ENCODE measurements at places on chromosomes 11 and 22.
A peak's percentile ranks its signal among the peaks of the same experiment; 100 is the strongest.

GRCh38 chr11:31872076-31872443 lies 60.9 kb upstream of the PAX6 start:
- DNase-seq = no peak

GRCh38 chr22:46969961-46970360 lies 207.5 kb downstream of the TBC1D22A start:
- no peak for DNase-seq

GRCh38 chr11:78313181-78313795 lies 104.3 kb downstream of the GAB2 start:
- DNase-seq = peak; percentile 44

- DNase-seq = no peak
Measured at GRCh38 chr22:26330971-26331625, 98.0 kb upstream of the ASPHD2 start.

- DNase-seq = no peak
Measured at GRCh38 chr22:20490941-20491307, 4.7 kb downstream of the KLHL22 start.

DNA sequence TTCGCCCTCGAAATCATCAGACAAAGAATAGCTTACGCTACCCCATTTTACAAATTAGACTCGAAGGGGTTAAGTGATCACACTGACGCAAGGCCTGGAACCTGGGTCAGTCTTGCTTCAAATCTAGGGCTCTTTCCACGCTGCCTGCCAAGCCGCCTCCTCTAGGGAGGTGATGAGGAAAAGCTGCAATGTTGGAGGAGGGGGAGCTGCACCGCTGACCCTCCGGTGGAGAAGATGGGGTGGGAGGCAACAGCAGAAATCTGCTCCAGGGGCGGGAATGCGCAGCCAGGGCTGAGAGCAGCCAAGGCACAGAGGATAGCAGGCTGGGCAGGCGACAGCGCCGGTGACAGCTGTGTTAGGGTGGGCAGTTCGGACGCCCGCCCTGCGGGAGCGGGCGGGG lies 595 bp downstream of the SYVN1 start:
- DNase-seq = no peak

- DNase-seq = peak; percentile 57
Measured at GRCh38 chr11:88535916-88536547, 198.5 kb upstream of the CTSC start.

- DNase-seq = no peak
Measured at GRCh38 chr22:20439928-20440575, 2.4 kb upstream of the SCARF2 start.

- DNase-seq = no peak
Measured at GRCh38 chr22:19621373-19622060, 92.8 kb upstream of the SEPTIN5 start.

GRCh38 chr11:69010361-69010891 lies 2.6 kb downstream of the MRGPRF start:
- no peak for DNase-seq

DNA sequence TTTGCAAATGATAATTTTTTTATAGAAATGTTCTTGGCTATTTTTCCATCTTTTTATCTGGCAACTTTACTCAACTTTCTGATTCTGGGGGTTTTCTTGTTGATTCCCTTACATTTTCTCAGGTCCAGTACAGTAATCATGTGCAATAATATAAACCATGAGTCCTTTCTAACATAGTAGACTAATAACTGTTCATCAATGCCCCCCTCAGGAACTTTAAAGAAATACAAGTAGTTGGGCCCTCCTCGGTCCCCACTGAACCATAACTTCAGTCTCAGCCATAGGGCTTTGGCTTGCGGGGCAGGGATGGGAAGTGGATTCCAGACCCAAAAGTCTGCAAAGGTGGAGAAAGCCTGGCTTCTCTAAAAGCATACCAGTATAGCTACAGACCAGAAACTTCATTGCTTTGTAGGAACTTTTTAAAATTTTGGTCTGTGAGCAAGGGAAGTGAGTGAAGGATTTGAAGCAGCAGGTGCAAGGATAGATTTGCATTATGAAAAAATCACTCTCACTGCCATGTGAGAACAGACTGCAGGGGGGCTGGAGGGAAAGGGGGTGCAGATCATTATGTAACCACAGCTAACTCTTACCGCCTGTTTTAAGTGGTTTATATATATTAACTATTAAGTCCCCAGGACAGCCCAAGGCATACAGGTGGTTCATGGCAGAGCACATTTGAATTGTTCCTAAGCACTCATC lies 10.4 kb upstream of the TUB start:
- no peak for DNase-seq

DNA sequence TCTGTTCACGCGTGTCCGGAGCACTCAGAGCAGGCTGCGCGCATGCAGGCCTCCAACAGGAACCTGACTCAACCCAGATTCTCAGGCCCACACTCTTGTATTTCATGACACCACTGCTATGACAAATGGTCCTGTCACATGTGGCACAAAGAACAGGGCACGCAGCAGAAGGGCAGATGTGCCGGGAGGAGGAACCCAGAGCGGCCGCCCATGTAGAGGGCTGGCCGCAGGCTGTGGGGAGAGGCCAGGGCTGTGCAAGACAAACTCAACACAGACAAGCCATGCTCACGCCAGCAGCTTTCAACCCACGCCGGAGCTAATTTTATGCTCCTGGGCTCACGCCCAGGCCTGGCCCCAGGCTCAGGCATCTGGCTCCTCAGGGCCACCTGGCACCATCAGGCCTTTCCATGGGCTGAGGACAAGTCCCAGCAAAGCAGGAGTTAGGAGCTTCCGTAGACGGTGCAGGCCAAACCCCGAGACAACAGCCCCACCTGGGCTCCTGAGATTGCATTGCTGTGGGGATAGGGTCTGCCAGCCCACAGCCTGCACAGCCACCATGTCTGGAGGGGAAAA lies 40.0 kb downstream of the DUSP8 start:
- DNase-seq = peak; percentile 19

DNA sequence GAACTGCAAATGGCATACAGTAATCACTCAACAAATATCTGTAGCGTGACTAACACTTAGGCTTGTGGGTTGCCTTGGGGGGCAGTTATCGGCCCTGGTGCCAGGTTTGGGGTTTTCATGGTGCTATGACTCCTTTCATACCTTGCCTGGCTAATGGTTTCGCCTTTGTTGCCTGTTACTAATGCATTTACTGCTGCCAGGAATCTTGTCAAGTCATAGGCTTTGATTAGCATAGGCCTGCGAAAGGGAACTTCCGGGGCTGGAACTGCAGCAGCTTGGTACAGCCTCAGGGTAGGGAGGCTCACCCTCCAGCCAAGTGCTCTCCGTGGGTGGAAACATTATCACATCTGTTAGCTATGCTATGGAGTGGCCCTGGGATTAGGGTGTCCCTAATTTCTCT lies 13.2 kb downstream of the SLC25A18 start:
- no peak for DNase-seq

- DNase-seq = no peak
Measured at GRCh38 chr11:134124660-134125451, 56.0 kb downstream of the JAM3 start.

DNA sequence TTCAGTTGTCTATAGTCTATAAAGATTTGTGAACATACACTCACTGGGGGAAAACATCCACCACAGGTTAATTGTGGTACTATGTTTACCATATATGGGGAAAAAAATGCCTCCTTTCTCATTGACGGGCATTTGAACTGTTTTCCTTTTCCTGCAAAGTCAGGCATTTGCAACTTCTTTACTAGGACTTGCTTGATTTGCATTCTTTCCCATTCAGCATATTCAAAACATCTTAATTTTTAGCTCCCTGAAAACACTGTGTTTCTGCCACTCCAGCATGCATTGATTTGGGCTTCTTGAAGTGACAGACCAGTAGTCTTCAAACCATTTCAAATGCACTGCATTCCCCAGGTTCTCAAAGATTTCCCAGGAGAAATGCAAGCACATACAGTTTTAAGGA lies 67.6 kb downstream of the INSC start:
- DNase-seq = no peak

GRCh38 chr22:38873469-38874411 lies 1.7 kb upstream of the CBX6 start:
- no peak for DNase-seq

- DNase-seq = no peak
Measured at GRCh38 chr11:31246451-31247165, 122.9 kb downstream of the DCDC1 start.

GRCh38 chr22:24097961-24098391 lies 83.3 kb upstream of the SUSD2 start:
- DNase-seq = no peak

- DNase-seq = no peak
Measured at GRCh38 chr22:49871482-49871881, 17.8 kb downstream of the ZBED4 start.

DNA sequence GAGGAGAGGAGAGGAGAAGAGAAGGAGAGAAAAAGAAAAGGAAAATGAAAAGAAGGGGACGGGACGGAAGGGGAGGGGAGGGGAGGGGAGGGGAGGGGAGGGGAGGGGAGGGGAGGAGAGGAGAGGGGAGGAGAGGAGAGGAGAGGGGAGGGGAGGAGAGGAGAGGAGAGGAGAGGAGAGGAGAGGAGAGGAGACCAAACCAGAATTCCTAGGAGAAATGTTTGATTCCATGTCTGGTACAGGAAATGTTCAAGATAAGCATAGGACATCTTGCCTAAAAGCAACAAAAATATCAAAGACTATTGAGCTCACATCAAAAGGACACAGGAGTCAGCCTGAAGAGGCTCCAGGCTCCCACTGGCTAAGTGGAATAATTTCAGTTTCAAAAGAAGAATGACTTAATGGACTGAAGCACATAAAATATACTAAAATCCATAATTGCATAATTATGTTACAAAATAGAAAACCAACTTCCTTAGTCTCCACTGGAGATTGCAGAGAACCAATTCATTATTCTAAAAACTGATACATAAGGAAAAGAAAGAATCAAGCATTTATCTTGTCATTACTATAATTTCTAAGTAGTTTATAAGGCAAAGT lies 101.1 kb upstream of the APOA1 start:
- DNase-seq = no peak

DNA sequence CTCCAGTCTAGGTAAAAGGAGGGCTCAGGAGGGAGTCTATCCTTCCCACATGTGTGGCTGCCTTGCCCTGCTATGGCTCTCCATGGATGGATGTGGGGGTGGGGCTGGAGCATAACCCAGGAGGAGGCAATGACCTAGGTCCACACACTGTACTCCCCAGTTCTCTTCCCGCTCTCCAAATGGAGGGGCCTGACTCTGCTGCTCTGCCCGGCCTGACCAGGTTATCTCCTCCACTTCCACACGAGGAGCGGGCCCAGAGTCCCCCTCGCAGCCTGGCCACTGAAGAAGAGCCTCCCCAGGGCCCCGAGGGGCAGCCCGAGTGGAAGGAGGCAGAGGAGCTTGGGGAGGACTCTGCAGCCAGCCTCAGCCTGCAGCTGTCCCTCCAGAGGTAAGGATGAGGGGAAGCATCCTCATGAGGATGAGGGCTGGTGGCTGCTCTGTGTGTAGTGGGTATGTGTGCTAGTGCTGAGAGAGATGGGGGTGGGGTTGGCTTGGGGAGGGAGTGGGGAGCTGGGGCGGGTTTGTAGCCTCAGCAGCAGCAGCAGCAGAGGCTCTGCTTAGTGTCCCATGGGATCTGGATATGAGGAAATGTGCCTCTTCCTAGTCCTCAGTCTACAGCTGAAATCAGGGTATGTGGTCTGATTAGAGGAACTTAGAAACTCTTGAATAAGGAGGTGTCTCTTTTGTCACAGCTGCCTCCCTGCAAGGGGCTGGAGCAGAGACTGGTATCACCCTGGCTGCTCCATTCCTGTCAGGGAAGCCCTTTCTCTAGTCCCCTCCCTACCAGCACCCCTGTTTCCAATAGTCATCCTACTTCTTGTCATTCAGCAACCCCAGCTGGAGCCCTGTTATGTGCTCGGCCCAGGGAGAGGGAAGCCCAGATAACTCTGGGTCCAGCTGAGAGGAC lies 54.1 kb downstream of the CEP164 start:
- no peak for DNase-seq

- DNase-seq = no peak
Measured at GRCh38 chr11:46444305-46444704, 52.7 kb upstream of the CHRM4 start.

DNA sequence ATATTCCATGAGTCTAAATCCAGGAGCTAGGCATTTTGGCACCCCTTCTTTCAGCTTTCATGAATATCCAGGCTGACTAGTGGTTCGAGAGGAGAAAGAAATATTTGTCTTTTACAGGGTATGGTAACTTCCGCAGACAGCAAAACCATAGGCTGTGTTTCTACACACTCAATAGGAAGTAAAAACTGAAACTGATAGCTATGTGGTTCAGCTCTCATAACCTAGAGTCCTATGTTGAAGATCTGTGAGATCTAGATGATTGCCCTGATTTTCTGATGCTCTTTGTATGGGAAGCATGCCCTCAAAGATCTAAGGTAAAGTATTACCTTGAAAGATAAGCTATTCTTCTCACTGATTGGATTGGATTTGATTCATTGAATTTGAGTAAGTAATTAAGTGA lies 118.3 kb downstream of the CD44 start:
- no peak for DNase-seq

DNA sequence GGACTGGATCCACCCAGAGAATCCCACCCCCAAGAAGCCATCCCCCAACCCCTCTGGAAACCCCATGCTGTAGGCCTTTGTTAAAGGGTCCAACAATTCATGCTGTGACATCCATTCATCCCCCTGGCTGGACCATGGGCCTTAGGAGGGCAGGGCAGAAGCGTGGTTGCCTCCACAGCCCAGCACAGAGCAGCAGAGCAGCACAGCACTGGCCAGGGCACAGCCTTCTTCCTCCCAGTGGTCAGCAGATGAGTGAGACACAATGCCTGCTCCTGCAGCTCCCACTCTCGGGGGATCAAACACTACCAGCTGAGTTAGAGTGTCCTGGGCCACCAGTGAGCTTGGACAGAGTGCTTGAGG lies 84.5 kb upstream of the LINC01488 start:
- no peak for DNase-seq

DNA sequence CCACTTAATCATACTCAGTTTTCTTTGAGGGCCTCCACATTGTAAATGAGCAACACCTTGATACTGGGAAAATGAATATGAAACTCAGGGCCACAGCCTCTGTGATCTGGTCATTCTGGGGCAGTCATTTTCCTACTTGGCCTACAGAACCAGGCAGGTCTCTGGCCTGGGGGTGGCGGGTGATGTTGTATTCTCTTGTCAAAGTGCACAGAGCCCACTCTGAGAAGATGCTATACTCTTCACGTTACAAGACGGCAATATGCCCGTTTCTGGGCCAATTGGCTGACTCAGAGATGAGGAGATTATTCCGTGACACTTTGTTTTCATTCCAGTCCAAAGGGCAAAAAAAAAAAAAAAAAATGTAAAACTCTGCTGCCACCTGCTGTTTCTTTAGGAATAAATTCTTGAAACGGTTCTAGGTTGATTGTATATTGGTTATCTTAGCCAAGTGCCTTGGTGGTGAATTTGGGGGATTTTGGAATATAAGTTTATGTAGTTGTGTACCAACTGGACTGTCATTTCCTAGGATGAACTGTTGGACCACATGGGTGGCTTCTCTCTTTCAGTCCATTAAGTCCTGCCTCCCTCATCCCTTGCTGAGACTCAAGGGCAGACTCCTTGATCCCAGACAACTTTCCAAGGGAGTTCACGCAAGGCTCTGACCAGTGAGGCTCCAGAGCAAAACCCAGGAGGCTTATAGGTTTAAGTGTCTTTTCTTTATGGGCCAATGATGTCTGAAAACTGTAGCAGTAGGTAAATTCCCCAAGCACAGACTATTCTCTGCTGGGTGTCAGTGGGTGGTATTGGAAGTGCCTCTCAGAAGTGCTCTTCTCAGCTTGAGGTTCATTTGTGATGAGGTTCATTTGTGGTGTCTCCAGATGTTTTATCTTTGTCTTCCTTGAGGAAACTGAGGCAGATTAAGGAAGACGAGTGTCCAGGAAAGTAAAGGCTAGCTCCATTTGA lies 18.2 kb downstream of the ADM start:
- DNase-seq = peak; percentile 81

- DNase-seq = no peak
Measured at GRCh38 chr11:94563848-94564467, 3.2 kb upstream of the PIWIL4 start.

Data from AG09319 (cell line).